Activated naive CD4-positive, alpha-beta T cell treated with anti-CD3 and anti-CD28 coated beads, Interleukin-2, amount 50 U/mL, for 72 hours (primary cell): ENCODE measurements at places on chromosomes 11 and 22.

DNA sequence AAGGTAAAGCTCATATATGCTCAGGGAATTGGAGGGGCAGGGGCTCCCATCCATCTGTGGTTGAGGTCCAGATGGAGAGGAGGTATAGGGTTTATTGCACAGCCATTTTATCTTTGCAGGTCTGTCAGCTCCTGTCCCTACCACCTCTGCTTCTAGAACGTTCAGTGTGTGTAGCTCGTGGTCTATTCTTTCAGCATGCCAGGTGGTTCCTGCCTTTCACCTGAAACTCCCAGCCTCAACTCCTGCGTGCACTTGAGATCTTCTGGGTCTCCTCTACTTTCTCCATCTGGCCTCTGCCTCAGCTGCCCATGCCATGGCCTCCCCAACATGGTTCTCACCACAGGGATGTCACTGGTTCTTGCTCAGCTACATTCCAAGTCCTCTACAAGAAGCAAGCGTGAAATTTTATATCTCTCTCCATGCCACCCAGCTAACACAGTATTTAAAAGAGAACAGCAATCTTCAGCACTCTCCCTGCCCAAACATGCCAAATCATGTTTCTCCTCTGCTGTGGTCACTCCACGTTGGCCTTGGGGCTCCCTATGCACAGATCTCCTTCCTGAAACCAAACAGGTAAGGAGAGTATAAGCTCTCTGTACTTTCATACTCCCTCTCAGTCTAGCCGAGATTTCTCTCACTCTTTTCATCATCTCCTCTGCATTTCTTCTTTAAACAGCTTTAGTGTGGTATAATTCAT is 157.8 kb upstream of the TRPC6 start:
- no peak for DNase-seq

GRCh38 chr11:113613619-113614018 is 92.5 kb downstream of the TMPRSS5 start:
- DNase-seq: no peak

DNA sequence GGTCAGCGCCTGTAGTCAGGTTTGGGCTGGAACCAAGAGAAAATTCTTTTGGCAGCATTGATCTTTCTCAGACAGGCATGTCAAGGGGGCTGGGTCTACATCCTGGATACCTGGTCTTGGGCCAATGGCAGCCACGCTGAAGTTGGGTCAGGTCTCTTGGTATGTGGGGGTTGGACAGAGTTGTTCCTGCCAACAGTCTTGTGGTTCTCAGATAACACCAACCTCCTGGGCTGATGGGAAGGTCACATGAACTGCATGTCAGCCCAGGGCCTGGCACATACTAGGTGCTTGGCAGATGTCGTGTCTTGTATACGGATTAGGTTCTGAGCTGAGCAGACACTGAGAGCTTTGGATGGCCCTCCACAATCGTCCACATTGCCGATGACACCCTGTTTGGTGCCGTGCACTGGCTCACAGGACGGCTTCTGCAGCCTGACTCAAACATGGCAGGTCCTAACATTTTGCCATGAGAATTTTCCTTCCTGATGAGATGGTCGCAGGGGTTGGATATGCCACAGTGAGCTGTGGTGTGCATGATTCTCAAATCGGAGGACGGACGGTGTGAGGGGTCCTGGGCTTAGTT is 42.0 kb downstream of the FBLN1 start:
- DNase-seq: no peak

GRCh38 chr11:12983336-12983735 is 25.8 kb upstream of the RASSF10 start:
- DNase-seq: no peak

DNA sequence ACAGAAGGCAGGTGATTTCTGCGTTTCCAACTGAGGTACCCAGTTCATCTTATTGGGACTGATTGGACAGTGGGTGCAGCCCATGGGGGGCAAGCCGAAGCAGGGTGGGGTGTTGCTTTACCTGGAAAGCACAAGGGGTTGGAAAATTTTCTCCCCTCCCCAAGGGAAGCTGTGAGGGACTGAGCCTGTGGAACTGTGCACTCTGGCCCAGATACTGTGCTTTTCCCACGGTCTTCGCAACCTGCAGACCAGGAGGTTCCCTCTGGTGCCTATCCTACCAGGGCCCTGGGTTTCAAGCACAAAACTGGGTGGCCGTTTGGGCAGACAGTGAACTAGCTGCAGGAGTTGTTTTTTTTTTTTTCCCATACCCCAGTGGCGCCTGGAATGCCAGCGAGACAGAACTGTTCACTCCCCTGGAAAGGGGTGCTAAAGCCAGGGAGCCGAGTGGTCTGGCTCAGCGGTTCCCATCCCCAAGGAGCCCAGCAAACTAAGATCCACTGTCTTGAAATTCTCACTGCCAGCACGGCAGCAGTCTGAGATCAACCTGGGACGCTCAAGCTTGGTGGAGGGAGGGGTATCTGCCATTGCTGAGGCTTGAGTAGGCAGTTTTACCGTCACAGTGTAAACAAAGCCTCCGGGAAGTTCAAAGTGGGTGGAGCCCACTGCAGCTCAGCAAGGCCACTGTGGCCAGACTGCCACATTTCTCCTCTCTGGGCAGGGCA is 97.2 kb downstream of the JRKL start:
- DNase-seq: no peak

DNA sequence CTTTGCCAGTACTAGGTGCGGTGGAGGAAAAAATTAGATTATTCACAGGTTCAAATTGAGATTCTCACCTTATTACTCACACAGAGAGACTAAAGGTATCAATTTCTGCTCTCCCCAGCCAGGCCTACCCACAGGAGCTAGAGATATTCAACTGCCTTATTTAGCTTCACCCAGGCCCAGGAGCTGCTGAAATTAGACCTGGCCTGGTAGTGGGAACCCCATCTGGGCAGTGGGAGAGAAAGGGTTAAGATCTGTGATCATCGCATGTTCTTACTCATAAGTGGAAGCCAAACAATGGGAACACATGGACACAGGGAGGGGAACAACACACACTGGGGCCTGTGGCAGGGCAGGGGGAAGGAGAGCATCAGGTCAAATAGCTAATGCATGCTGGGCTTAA is 20.9 kb upstream of the MICAL2 start:
- no peak for DNase-seq
